Natural killer cell (primary cell): ENCODE measurements at places on chromosomes 2 and 18. TPM values are rescaled to one million over a fixed set of nuclear protein-coding genes. Genes with fewer than 3 reads are reported as not detected.

POTEJ gene
- total RNA-seq: not detected

GPN1 gene
- total RNA-seq: 31.5 TPM

DLX1 gene
- total RNA-seq: not detected

PLEK gene
- total RNA-seq: 307 TPM

NRP2 gene
- total RNA-seq: 0.40 TPM

ASAP2 gene
- total RNA-seq: 0.20 TPM

CAPN14 gene
- 0.33 TPM for total RNA-seq

DNA sequence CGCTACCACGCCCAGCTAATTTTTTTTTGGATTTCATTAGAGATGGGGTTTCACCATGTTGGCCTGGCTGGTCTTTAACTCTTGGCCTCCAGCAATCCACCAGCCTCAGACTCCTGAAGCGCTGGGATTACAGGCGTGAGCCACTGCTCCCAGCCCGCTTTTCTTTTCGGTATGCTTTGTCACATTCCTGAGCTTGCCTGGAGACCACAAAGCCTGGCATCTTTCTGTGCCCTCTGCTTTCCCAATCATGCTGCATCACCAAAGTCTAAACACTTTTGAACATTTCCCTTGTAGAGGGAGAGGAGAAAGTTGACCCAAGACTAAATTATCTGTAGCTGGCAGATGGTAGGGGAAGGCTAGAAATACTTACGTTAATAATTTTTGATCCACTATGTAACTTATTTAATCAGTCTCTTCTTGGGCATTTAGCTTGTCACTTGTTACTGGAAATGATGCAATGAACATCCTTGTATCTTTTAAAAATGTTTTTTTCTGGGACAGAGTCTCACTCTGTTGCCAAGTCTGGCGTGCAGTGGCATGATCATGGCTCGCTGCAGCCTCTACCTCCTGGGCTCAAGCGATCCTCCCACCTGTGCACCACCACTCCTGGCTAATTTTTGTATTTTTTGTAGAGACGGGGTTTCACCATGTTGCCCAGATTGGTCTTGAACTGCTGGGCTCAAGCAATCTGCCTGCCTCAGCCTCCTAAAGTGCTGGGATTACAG lies 2.7 kb upstream of the NPC1 start:
- no peak for DNase-seq

DNA sequence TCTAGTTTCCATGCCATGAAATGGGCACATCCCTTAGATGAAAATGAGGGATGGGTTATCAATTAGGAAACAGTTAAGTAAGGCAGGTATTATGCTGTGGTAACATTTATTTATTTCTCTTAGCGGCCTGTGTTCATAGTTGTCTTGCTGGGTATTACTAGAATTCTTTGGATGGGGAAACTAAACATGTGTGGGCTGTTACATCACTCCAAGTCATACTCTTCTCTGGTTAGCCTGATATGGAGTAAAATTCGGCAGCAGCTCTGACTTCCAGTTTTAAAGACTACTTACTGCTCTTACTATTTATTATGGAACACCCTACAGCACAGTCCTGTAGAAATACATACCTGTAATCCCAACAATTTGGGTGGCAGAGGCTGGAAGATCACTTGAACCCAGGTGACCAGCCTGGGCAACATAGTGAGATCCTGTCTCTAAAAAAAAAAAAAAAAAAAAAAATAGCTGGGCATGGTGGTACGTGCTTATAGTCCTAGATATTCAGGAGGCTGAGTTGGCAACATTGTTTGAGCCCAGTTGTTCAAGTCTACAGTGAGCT lies 33.1 kb upstream of the RASGRP3 start:
- DNase-seq: no peak

DNA sequence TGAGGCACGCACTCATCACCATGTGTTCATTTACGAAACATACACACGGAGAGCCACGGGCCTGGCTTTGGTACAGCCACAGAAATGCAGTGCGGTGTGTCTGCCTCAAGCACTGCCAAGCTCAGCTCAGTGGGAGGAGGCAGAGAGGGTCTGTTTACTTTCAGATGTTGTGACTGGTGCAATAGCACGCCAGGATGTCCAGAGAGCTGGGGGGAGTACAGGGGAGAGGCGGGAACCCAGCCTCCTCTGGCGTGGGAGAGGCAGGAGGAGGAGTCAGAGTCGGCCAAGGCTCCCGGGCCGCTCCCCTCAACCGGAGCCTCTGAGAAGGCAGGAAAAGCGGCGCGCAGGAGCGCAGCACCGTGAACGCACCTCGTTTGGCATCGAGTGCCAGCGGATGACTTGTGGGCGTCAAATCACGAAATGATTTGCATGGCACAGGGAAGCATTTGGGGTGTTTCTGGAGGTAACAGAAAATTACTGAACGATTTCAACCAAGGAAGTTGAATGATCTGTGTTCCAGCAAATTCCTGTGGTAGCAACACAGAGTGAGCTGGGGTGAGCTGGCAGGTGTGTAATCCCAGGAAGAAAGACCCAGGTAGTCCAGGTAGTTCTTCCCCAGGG lies 143.0 kb downstream of the ZNF516 start:
- DNase-seq: no peak

DNA sequence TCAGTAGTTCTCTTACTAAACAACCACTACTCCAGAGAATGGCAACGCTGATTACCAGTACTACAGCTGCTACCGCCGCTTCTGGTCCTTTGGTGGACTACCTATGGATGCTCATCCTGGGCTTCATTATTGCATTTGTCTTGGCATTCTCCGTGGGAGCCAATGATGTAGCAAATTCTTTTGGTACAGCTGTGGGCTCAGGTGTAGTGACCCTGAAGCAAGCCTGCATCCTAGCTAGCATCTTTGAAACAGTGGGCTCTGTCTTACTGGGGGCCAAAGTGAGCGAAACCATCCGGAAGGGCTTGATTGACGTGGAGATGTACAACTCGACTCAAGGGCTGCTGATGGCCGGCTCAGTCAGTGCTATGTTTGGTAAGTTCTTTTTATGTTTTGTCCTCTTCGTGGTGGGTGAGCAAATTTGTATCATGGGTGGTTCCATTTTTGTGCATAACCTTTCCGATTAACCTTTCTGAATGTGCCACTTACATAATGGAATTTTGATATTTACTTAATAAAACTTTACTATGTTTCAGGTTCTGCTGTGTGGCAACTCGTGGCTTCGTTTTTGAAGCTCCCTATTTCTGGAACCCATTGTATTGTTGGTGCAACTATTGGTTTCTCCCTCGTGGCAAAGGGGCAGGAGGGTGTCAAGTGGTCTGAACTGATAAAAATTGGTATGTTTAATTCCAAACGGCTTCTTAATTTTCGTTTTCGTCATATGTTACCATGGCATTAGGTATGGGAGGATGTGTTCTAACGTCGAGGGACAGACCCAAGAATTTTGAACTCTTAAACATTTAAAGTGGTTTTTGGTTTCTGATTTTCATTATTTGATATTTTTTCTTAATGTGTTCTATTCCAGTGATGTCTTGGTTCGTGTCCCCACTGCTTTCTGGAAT lies 1.3 kb downstream of the SLC20A1 start:
- DNase-seq: no peak

- DNase-seq: no peak
These were observed 41.9 kb upstream of the TBC1D8 start for GRCh38 chr2:101193033-101193626.

GRCh38 chr2:105385731-105386540 lies 12.9 kb downstream of the FHL2 start:
- no peak for DNase-seq

GRCh38 chr2:189505492-189505891 lies 64.2 kb downstream of the WDR75 start:
- DNase-seq: no peak

DNA sequence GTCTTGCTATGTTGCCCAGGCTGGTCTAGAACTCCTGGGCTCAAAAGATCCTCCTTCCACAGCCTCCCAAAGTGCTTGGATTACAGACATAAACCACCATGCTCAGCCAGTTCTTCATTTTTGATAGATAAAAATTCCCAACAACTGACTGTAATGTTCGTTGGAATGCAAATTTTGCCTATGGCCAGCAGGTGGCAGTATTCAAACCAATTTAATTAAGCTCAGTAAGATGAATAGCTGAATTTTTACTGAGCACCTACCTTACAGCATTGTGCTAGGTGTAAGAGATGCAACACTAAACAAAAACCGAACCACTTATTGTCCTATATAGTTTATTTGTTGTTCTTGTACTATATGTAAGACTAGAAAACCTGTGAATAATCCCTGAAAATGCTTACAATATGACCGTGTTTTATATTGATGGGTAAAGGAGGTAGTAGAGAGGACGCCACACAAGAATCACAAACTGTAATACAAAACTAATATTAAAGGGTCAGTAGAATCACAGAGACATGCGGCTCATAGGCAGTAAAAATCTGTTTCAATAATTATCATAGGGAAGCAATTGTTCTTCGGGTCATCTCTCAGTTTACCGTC lies 8.2 kb upstream of the TMEM182 start:
- DNase-seq: no peak

DNA sequence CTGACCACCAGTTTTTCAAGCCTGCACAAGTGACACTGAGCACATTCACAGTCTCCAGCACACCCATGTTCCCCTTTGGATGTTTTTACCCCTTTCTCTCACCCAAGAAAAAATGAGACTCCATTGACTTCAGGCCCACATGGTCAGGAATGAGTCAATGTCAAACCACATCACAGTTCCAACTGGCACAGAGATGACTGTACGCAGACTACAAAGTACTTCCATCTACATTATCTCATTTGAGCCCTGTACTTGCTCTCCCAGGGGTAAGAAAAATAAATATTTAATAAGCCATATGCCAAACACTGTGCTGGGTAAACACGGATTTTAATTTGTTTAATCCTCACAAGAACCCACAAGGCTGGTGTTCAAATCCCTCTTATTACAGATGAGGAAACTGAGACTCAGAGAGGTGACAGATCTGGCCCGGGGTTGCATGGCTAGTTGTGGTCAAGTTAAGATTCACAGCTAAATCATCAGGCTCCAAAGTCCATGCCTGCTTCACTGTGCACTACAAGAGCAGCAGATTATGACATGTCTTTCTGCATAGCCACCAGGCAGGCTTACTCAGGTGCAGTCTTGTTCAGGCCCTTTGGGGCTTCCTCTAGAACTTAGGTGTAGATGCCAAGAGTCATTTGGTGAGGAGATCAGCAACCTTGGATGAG lies 106.1 kb downstream of the TXNL1 start:
- no peak for DNase-seq

GRCh38 chr2:80016171-80016570 lies 288.4 kb downstream of the LRRTM1 start:
- DNase-seq: no peak

DNA sequence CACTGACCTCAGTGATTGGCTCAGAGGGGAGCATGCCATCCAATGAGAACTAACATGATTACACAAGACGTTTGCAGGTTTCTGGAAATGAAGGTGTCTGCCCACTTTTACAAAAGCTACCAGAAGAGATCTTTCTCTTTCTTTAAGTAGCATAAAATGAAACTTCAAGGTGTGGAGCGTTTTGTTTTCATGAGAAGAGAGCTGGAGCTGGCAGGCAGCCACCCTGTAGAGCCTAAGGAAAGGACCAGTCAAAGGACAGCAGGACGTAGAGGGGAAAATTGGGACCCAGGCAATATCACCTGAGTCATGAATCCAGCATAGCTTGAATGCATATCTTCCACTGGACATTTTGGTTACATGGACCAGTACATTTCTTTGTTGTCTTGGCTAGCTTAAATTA lies 331.0 kb downstream of the EPHA4 start:
- no peak for DNase-seq

GRCh38 chr2:144479138-144479537 lies 40.8 kb downstream of the ZEB2 start:
- DNase-seq: no peak

DNA sequence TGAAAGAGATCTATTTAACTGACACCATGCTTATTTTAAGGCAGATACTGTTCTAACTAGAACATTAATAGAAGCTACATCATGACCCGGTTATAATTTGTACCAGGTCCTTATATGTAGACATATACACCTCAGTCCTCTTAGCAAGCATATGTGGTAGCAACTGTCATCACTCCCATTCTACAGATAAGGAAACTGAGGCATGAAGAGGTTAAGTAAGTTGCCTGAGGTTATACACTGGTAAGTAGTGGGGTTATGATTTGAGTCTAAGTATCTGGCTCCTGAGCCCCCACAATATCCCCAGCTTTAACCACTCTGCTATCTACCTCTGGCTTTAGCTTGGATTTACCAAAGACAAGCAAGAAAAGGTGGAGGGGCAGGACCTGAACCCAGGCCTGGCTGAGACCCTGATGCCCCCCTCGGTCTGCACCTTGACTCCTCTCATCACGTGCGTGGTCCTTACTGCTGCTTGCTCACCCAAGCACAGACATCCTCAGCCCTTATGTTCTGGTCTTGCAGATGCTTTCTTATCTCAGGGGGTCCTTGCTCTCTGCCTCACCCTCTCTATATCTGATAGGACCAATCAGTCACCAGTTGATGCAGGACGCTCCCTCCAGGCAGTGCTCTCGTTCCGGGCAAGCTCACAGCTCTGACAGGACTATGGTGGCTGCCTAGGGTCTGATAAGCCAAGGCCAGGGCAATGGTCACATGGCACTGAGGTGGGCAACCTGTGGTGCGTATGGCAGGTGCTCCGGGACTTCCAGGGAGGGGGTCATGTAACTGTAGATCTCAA lies 4.0 kb downstream of the DYSF start:
- DNase-seq: no peak

DNA sequence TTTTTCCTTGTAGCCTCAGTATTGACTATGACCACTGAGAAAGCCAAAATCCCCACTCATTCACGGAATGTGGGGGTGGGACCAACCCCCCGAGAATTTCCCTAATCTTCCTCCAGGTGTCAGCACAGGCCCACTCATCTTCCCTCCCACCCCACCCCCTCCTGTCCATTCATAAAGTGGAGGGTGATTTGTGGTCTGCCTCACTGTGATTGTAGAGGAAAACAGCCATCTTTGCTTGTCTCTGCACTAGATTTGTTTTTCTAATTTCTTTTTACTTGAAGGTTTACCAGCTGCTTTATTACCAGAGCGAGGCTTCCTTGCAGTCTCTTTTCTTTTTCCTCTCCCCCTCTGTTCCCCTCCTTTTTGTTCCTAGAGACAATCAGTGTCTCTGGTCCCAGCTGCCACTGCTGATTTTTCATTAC lies 171.8 kb downstream of the ICOS start:
- DNase-seq: peak; percentile 22

DNA sequence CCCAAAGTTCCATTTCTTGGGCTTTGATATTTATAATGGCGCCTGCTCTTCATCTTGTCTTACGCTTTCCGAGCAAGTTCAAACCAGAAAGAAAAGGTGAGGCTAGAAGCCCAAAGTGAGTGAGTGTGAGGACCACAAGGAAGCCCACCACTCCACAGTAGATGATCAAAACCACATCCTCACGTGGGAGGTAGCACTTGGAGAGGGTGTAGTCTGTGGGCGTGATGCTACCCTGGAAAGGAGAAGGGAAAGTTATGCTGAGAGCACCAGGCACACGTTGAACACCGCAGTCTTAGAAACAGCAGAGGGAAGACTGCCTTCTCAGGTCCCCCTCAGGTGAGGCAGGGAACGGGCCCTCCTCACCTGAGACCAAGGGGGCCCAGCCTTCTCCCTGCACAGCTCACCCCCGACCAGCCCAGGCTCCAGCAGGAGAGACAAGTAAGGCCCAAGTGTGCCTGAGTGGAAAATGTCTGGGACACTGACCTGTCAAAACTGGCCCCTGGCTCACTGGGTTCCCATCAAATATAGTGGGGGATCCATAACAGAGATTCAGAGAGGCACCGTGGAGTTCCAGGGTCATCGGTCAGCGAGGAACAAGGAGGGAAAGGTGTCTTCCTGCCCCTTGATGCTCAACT lies 23.6 kb downstream of the MPPE1 start:
- DNase-seq: no peak

- no peak for DNase-seq
These were observed 31.6 kb upstream of the MAP3K20 start for GRCh38 chr2:173043897-173044519.

GRCh38 chr2:155377266-155377680 lies 678.8 kb downstream of the KCNJ3 start:
- peak; percentile 11 for DNase-seq
